ENCODE measurements at places on chromosomes 1 and 21.

DNA sequence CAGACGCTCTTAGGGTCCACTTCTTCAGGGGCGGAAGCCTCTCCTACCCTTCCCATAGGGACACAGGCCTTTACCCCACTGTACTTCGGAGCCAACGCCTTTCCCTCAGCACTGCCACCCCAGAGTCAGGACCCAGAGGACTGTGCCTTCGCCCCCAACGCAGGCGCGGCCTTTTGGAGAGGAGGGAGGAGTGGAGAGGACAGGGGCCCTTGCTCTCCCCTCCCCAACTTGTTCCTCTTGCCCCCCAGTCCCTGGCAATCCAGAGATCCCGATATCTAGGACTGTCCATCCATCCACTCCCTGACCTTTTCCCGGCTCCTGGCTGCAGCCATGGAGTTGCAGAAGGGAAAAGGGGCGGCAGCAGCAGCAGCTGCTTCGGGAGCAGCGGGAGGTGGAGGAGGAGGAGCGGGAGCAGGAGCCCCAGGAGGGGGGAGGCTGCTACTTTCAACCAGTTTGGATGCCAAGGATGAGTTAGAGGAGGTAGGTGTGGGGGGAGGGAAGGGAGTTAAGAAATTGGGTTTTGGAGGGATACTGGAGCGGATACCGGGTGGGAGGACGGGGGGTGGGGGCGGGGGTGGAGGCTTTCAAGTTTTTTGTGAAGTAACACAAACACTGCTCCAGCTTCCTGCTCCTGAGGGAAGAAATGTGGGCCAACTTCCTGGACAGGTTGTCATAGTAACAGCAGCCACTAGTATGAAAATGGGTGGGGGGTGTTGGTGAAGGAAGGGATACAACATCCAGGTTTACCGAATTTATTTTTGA is 636 bp downstream of the INTS3 start:
- no peak for DNase-seq

GRCh38 chr1:32858136-32858535 is 12.6 kb downstream of the FNDC5 start:
- DNase-seq, result no peak

GRCh38 chr1:155529929-155530328 is 32.7 kb downstream of the ASH1L start:
- no peak for DNase-seq

DNA sequence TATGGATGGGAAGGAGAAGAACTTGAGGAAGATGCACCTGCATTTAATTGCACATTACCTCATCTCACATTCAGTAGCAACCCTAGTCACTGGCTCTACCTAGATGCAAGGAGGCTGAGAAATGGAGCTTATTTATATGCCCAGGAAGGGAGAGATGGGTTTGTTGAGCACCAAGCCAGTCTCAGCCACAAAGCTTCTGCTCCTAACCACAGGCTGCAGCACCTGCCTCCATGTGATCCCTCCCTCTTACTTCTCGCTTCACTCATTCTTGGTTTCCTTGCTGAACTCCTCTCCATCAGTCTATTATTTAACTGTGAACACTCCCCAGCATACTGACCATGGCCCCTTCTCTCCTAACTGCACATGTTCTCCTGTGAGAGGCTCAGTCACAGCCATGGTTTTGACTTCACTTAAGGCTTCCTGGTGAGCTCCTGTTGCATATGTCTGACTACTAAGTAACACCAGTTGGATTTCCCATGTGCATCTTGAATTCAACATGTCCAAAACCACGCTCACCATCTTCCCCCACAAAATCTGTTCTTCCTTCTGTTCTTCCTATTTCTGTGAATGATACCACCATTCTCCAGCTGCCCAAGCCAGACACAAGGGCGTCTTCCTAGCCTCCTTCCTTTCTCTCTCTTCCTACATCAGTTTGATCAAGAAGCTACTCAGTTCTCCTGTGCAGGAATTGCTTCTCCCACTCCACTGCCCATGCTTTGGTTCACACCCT is 139.8 kb downstream of the AK5 start:
- no peak for DNase-seq

DNA sequence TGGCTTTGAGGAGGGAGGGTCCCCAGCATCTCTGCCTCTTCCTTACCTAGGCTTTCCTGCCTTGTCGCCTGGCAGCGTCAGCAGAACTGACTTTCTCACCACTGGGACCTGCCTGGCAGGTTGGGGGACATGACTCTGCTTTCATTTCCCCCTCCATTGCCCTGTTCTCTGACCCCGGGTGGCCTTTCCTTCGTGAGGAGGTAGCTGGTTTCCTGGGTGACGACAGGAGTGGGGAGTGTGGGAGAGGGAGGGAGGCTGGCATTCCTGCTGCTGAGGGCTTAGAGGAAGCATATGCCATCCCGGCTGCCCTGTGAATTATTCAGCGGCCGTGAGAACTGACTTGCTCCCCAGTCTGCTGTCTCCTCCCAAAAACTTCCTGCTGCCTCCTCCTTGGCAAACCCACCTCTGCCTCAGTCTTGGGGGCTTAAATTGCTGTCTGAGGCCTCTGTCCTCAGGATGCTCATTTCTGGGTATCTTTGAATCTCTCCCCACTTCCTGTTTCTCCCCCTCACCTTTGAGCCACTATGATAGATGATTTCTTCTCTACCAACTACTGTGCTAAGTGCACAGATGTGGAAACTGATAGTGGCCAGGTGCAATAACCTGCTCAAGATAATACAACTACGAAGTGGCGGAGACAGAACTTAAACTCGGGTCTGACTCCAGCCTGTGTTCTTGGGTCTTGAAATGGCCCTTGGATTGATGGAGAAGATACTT is 182.0 kb upstream of the CSF3R start:
- DNase-seq, result no peak

- DNase-seq, result no peak
Observed at GRCh38 chr1:176364236-176364905, 98.6 kb upstream of the PAPPA2 start.

Data from GM04503 (cell line).